ENCODE measurements at places on chromosomes 12 and 14.

DNA sequence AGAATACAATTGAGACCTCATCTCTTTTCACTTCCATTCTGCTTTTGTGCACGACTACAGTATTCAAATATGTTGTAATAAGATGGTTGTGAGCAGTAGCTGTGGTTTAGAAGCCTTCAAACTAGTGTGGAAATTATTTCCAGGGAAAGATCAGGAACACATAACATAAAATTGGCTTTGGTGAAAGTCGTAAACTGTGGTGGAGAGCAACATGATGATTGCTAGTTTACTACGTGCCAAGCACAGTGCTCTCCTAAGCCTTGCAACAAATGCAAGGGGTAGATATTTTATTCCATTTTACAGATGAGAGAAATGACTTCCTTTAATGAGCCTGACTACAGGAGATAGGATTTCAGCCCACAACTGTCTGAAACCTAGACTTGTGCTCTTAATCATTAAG, 172.4 kb upstream of the LMNTD1 start:
- no peak for DNase-seq

GRCh38 chr14:99930420-99931274, 134.6 kb upstream of the EVL start:
- no peak for DNase-seq

DNA sequence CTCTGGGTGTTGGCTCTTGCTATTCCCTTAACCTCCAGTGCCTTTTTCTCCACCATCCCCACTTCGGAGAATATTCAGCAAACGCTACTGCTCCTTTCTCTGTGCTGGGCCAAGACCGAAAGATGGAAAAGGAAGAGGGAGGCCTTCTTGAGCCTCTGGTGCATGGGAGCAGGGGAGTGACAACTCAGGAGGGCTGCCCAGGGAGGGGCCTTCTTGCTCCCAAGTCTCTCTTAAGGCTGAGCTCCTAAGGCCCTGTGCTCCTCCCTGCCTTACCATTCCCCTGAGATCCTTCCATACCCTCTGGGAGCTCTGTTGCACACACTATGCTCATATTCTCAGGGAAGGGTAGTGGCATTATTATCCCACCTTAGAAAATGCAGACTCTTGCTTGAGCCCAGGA, 34.9 kb downstream of the SH2B3 start:
- no peak for DNase-seq

DNA sequence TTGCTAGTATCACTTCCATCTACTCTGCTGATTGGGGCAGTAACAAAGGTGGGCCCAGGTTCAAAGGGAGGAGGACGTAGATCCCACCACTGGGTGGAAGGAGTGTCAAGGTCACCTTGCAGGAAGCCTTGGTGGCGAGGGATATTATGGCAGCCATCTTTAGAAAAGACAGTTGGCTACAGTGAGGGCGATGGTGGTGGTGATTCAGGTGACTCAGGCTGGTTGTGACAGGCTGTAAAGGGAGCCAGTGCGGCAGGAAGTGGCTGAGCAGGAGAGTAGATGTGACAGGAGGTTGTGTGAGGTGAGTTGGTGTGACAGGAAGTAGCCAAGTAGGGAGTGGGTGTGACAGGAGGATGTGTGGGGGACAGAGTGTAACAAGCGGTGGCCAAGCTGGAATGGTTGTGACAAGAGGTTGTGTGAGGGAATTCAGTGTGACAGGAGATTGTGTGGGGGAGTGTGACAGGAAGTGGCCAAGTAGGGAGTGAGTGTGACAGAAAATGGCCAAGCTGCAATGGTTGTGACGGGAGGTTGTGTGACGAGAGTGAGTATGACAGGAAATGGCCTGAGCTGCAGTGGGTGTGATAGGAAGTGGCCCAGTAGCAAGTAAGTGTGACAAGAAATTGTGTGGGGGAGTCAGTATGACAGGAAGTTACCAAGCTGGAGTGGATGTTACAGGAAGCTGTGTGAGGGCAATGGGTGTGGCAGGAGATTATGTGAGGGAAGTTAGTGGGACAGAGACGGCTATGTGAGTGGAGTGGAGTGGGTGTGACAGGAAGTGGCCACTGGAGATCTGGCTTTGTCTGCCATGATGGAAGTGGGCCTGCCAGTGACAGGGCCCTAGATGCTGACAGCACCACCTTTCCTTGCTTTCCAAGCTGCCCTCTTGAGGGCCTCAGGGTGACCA, 136.5 kb upstream of the MYL2 start:
- DNase-seq: peak; percentile 23

GRCh38 chr14:35632271-35632670, 98.3 kb downstream of the INSM2 start:
- DNase-seq: no peak

- DNase-seq: no peak
Measured at GRCh38 chr12:92759634-92760268, 57.0 kb downstream of the PLEKHG7 start.

GRCh38 chr14:104389326-104390220, 190.0 kb upstream of the C14orf180 start:
- DNase-seq: no peak

GRCh38 chr12:121849665-121850064, 9.0 kb downstream of the HPD start:
- DNase-seq: no peak

DNA sequence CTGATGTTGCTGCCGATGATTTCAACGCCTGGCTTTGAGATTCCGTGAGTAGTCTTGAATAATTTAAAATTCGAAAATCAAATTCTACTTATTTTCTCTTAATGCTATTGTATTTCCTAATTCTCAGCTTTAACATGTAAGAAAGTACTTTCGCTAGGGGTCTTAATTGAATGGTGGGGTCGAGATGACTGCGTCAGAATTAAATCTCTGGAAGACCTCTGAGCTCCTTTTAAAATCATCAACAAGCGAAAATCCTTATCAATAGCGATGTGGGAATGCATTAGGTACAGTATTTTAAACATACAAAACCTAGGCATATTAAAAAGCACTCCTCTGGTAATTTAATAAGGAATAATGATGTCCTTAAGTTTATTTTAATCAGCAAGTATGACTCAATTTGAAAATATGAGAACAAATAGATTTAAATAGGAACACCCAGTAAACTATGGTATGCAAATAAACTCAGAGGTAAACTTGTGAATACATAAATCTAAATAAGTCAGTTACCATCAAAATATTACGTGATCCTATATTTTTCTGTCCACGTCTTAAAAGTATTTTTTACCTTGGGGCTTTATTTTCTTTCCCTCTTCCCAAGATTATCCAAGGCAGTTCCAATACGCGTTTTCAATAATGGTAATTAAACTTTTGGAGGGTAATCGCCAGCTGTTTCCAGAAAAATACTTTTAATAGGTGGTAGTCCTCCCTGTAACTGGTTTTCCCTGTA, 1.4 kb downstream of the FOXA1 start:
- DNase-seq: no peak

- DNase-seq: no peak
Measured at GRCh38 chr12:3641428-3642018, 111.4 kb downstream of the CRACR2A start.

- no peak for DNase-seq
Measured at GRCh38 chr14:37589715-37590427, 5.2 kb downstream of the FOXA1 start.

DNA sequence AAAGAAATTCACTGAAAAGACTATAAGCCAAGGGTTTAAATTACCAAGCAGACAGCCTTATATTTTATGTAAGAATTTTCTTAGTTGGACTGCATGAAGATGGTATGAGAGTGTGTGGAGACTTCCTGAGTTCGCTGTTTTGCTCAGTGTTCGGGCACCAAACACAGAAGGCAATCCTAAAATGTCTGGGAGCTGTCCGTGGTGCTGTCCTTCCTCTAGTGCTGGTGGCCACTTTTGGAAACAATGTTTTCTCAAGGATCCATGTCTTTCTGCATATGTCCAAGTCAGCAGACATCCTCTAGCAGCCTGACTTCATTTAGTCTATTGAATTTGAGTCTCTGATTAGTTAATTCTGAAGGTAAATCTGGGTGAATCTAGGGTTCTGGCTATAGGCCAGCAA, 135.8 kb downstream of the SLC8A3 start:
- DNase-seq: no peak

DNA sequence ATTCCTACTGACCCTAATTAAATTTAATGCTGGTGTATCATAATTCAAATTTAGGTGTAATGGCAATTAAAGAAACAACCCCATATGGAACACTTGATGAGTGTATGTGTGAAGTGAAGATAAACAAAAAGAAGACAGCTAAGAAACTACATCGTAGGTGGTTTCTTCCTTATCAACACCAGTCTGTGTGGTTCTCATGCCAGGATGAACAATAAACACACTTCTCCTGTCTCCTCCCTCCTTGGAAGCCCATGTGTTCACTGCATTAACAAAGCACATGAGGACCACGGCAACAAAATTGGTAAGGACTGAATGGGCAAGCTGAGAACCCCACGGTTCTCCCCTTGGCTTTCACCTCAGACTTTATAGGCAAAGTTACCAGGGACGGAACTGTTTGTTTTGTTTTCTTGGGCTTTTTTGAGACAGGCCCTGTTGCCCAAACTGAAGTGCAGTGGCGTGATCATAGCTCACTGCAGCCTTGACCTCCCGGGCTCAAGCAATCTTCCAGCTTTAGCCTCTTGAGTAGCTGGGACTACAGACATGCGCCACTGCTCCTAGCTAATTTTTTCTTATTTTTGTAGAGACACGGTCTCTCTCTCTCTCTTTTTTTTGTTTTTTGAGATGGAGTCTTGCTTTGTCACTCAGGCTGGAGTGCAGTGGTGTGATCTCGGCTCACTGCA, 71.0 kb downstream of the TRAFD1 start:
- DNase-seq: no peak

GRCh38 chr12:62934239-62934798, 631 bp downstream of the PPM1H start:
- no peak for DNase-seq

DNA sequence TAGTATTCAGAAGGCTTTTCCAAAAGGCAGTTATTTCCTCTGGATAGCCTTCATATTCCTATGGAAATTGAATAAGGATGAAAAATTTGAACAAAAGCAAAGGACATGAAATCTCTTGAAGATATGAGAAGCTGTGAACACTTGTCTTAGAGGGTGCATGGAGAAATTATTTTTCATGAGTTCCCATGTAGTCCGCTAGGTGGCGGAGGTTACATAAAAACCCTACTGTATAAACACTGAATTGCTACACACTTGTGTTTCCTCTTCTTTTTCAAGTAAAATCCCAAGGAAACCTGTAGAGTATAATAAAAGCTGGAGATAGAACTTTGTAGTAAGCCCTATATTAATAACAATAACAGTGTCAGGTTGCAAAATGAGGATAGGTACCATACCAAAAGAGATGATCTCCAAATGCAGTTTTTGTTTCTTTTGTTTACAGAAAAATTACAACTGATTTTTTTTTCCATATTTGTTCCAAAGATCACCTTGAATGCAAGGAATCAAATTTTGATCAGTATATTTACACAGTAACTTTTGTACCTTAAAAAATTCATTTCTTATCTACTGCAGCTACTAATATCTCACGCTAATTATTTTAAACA, 37.8 kb upstream of the OR4E1 start:
- DNase-seq: no peak

DNA sequence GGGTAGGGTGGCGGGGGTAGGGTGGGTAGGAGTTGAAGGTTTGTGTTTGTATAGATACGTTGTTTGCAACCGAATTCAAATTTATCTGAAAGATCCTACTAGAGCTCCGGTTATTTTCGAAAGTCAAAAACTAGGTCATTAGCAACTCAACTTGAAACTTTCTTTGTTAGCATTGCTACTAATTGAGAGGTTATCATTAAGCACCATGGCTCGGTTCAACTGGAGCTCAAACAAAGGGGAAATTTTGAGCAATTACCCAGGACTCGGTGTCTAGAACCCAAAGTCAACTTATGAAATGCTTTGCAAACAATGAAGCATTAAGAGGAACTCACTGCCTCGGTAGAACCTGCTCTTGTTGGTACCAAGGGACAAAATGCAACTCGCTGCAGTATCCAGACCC, 207.7 kb downstream of the BCAT1 start:
- DNase-seq: no peak

- no peak for DNase-seq
Measured at GRCh38 chr12:126418400-126418799, 1353.2 kb downstream of the AACS start.

DNA sequence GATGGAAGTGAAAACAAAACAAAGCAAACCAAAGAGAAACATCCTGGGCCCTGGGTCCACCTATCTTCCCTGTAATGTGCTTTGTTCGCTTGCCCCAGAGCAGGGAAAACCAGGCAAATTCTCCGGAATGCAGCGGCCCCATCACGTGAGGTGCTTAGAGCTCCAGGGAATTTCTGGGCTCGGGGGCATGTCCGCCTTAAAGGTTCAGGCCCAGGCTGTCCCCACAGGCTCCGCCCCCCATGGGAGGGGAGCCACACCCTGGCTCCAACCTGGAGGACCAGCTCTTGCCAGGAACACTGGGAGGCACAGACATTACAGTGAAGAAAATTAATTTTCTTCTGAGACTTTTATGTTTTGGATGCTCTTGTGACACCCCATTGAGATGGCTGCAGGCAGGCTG, 69.9 kb downstream of the RBM19 start:
- no peak for DNase-seq

DNA sequence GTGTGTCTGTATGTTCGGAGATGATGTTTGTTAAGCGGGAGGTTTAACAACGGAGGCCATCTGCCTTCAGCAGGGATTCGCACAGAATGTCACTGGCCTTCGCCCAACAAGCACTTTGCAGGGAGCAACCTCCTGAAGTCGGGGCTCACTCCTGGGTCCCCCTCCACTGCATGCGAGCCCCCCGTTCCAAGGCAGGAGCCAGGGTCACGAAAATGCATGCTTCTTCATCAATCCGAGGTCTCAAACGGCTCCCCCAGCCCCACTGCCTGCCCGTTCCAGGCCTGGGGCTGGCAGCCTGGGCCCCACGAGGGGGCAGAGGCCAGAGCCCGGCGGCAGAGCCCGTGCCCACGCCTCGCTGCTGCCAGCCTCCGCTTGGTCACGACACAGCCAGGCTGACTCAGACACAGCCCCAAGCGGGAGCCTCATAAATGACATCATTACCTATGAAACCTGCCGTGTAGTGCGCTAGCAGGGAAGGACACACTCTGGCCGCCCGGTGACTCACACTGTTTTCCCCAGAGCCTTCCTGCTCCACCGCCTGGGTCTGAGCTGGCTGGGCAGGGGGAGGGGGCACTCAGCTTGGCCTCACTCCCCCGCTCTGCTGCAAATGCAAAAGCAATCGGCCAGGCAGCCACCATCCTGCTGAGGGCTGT, 169.5 kb upstream of the RTL1 start:
- no peak for DNase-seq

- DNase-seq: no peak
Measured at GRCh38 chr14:52951681-52952554, 1.1 kb upstream of the FERMT2 start.
